NCI-H524 treated with DMSO at 0.1 percent for 48 hours (cell line): ENCODE measurements at places on chromosomes 7 and 10.

GRCh38 chr10:113922787-113923570, 68.5 kb downstream of the NHLRC2 start:
- no peak for DNase-seq

GRCh38 chr10:111116762-111117445, 40.1 kb downstream of the ADRA2A start:
- no peak for DNase-seq

GRCh38 chr7:45617166-45617565, 43.0 kb downstream of the ADCY1 start:
- no peak for DNase-seq

DNA sequence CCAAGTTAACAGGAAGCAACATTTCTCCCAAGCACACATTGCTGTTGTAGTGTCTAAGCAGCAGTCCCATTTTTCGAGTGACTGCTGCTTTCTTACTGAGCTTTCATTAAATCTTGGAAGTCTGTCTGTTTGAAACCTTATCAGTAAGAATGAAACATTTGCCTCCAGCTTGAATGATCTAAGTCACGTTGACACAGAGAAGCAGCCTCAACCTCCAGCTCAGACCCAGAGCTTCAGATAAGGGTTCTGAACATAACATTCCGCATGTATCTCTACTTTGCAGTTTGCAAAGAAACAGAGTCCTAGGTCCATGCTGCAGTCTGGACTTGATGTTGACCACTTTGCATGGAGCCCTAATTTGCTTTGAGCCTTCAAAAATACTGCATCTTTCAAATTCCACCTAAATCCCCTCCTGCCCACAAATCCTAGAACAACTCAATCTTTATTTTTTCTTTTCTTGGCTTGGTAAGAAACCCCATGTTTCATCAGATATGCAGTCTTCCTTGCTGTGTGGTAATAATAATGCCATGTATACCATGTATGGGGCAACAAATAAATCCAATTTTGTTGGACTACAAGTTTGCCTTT, 698.7 kb upstream of the IGFBP3 start:
- no peak for DNase-seq

- DNase-seq: no peak
Observed at GRCh38 chr7:4882169-4883032, 1.1 kb downstream of the RADIL start.

DNA sequence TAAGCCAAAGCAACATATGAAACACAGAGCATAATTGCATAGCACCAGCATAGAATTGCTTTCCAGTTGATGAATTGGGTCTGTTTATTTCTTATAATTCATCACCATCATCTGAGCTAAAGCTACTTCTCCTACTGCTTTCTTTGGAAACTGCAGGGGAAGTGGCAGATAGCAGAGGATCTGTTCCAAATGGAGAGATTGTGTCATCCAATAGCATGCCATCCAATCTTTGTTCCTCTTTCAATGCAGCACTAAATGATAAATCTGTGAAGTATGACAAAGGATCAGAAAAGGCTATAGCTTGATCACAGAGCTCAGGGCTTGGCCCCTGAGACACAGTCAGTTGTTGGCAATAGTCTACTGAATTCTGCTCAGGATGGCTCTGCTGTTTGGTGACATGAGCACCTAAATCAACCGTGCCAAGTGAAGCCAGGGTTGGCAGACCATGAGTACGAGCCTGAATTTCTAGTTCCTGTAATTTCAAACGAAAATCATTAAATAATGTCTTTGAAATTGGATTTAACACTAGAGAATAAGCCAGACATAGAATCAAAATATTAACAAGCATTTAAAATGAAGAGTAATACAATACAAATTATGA, 90.0 kb downstream of the TFEC start:
- DNase-seq: no peak

DNA sequence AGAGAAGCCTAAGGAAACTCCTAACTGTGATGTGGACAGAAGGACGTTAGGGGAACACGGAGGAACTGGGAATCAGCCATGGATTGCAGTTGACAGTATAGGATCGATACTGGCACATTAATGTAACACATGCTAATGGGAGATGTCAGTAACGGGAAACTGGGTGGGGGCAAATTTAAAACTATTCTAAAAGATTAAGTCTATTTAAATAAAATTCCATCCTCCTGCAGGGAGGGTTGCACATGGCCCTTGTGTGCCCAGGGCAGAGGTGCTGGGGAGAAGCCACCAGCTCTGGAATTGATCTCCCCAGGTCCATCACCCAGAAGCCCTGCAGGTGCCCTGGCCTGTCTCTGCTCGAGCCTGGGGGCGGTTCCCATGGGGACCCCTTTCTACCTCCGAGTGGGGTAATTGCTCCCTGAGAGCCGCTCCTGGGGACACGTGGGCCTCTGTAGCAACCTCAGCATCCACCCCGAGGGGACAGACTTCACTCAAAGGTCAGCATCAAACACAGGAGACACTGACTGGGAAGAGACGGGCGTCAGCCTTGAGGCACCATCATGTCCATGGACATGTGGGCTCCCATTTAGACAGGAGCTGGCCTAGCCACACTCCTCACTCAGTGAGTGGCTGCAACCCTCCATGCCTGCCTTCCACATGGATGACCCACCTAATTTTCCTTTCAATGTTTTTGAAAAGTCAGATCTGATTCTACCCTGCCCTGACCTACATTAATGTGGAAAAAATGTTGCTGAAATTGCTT, 21.1 kb downstream of the SCART1 start:
- DNase-seq: no peak

- no peak for DNase-seq
Observed at GRCh38 chr10:103732339-103733044, 122.9 kb downstream of the SH3PXD2A start.

DNA sequence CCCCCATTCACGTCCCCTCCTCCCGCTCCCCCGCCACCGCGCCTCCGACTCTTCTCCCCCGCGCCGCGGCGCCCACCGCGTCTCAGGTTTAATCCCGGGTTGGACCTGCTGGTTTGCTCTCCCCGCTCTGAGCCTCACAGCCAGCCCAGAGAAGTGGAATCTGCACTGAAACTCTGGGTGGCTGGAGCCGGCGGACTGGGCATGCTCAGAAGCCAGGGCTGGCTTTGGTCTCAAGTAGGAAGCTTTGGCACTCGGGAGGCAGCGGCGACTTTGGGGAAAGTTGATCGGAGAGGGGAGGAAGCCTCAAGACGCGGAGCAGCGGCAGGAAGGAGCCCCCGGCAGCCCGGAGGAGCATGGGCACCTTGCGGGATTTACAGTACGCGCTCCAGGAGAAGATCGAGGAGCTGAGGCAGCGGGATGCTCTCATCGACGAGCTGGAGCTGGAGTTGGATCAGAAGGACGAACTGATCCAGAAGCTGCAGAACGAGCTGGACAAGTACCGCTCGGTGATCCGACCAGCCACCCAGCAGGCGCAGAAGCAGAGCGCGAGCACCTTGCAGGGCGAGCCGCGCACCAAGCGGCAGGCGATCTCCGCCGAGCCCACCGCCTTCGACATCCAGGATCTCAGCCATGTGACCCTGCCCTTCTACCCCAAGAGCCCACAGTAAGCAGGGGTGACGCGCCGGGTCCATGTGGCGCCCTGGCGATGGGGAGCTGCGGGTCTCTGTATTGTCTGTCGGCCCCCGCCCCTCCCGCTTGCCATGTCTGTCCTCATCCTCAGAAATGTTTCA, at the start of gene PRKG1:
Gene PRKG1 (plus strand): TSS at position 250 of the 791 bp plus-strand sequence.
- peak; percentile 30 for DNase-seq

DNA sequence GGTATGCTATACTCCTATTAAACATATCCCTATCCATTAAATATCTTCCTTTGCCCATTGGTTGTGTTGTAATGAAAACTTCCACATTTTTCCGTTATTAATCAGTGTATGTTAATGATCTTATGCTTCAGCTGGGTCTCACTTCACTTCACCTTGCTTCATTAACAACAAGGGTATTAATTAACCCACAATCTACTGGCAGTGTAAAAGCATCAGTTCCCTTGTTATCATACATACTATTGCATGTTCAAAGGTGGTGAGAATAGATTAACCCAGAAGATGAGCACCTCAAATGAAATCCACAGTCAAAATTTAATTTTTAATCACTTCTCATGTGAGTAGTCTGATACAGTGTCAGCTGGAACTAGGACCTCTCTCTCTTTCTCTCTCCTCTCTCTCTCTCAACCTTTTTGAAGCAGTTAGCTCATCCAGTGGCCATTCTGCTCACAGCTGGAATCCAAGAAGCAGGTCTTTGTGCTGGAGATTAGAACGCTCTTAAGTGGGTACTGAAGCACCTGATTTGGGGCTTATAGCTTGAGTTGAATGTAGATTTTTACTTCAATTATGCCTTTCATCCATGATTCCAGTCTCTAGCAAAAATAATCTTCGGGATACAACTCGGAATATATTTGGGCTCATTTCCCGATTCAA, 172.3 kb downstream of the RAPGEF5 start:
- DNase-seq: peak; percentile 71

- DNase-seq: no peak
Observed at GRCh38 chr7:77254429-77254828, 54.8 kb upstream of the FGL2 start.

DNA sequence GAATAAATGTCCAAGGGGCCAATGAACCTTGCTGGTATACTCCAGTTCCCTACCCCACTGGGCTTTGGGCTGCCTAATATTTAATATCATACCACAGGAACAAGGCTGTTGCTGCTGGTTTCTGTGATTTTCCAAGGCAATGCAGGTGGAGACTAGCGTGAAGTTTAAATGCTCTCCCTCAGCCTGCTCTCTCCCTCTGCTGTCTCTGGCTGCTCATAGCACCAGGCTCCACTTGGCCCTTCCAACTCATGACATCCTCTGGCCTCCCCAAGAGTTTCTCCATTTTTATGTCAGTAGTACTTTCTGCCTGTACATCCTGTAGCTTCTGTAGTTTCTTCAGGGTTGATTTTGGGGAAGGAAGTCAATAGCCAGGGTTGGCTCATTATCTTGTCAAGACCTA, 103.5 kb downstream of the LHFPL3 start:
- no peak for DNase-seq

- no peak for DNase-seq
Observed at GRCh38 chr10:6052247-6053221, 9.6 kb downstream of the IL2RA start.

DNA sequence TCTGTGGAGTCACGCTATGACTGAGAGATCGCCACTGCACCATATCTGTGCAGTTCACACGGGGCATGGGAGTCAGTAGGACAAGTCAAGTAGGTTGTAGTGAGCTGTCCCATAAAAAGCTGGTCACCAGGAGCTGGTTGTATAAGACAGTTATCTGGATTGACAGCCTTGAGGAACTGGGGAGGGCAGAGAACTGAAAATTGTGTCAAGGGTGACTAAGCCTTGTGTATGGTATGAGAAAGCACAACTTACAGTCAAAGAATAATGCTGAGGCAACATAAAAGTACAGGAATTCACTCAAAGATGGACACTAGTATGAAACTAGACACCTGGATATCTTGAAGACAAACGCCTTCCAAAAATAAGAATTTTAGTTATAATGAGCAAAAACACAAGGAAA, 564.9 kb downstream of the POM121L12 start:
- DNase-seq: no peak

DNA sequence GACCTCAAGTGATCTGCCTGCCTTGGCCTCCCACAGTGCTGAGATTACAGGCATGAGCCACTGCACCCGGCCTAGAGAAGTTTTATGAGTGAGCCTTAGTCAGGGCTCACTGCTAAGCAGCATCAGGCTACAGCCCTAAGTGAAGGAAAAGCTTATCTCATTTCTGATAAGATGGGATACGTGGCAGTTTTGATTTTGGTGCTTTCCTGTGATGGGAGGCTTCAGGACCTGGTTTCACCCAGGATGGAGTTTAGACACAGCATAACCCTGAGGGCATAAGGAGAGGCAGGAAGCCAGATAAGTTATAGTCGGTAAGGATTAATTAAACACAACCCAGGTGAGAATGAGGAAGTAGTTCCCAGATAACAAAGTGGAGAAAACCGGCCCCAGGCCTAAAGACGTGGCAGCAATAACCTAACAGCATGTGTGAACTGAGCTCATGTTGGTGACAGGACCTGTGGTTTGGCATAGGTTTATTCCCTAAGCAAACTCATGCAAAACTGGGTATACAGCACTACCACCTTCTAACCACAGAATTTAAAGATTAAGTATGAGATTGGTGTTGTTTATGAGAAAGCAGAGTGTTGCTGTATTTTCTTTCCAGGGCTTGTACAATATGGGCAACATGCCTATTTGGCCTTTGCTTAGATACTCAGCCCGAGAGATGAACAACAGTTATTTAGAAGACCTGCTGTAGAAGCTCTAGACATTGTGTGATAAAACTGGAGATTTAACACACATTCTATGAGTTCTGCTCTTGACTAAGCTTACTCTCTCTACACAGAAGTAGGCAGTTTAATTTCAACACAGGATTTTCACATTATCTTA, 119.4 kb downstream of the COL28A1 start:
- no peak for DNase-seq

- peak; percentile 42 for DNase-seq
Observed at GRCh38 chr7:146455091-146455655, 338.6 kb downstream of the CNTNAP2 start.

GRCh38 chr7:15291699-15292098, 270.1 kb downstream of the AGMO start:
- DNase-seq: no peak

GRCh38 chr7:100122067-100122466, 2.6 kb downstream of the CNPY4 start:
- no peak for DNase-seq

- DNase-seq: no peak
Observed at GRCh38 chr10:113705344-113705652, 25.6 kb downstream of the CASP7 start.

DNA sequence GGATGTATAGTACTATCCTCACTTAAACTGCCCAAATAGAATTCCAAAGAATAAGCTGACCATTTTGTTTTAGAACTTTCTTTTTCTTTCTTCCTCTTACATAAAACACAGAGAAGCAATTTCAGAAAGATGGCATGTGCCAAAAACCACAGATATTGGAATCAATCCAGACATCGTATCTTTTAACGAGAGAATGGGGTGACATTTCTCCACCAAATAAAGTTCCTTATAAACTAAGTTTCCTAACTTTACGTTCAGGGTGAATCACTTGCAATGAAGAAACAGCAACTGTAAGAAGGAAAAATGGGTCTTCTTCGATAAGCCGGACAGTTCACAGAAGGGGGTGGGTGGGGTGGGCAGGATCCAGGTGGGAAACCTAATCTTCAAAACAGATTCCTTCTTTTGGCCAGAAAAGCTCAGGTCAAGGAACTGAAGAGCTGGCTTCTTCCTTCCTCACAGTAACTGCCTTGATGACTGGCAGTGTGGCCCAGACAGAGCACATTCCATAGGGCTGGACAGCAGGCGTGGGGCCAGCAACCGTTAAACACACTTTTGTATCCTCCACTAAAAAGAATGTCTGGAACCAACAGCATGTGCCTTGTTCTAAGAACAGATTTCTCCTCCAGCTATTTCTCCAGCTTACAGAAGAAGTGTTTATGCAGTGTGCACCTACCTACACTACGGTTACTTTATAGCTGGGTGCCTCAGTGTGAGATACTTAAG, 31.5 kb downstream of the CREB3L2 start:
- DNase-seq: no peak

GRCh38 chr7:41567731-41568114, 135.2 kb downstream of the INHBA start:
- no peak for DNase-seq

GRCh38 chr7:27603813-27604212, 58.9 kb downstream of the HIBADH start:
- DNase-seq: no peak
